SK-N-DZ (cell line): ENCODE measurements at places on chromosomes 3 and 15.

GRCh38 chr3:71117572-71118247 lies 465.8 kb downstream of the FOXP1 start:
- DNase-seq = no peak

- no peak for DNase-seq
Measured at GRCh38 chr3:36444909-36445308, 64.6 kb downstream of the STAC start.

DNA sequence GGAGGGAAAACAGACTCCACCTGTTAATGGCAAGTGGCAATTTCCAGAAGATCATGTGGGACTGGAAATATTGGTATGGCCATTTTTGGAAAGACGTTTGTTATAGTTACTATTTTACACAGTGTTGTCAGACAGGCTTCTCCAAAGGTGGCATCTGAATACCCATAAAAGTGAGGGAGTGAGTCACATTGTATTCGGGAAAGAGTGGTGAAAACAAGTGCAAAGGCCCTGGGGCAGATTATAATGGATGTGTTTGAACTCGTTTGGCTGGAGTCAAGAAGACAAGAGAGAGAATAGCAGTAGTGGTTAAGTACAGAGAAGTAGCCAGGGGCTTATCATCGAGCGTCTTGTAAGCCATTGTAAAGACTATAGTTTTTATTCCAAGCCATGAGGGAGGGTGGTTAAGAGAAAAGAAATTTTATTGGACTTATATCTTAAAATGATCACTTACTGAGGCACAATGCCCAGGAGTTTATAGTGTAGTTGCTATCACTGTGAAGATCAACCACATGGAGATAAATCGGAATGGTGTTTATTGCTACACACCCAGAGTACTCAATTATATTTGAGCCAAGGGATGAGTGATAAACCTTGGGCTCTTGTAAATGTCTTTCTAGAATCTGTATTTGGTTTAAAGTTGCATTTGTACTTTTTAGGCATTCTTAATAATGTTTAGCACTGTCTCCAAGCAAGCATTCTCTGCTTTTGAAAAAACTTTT lies 212.8 kb upstream of the KBTBD8 start:
- DNase-seq = no peak

- DNase-seq = no peak
Measured at GRCh38 chr3:14890476-14890875, 56.9 kb upstream of the NR2C2 start.

GRCh38 chr15:27250223-27250622 lies 279.2 kb downstream of the GABRG3 start:
- DNase-seq = no peak

DNA sequence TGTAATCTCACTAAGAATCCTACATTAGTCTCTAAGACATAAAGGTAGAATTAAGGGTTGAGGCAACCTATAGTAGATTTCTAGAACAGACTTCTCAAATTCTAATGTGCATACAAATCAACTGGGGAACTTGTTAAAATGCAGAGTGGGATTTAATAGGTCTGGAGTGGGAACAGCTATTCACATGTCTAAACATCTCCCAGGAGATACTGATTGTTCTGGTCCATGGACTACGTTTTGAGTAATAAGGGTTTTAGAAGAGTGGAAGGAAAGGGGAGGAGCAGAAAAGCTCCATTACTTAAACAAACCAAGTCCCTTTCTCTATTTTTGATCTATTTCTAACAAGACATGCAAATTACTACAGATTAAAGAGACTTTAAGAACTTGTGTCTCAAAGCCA lies 524.8 kb downstream of the TUSC7 start:
- DNase-seq = no peak
